Gastrocnemius medialis (tissue), 4 donors: ENCODE measurements at places on chromosomes 4 and X.

- H3K27ac ChIP-seq, result no peak overlapping the region
- H3K4me1 ChIP-seq, result peaks cover 7% of the 10 kb centered on the region
- DNase-seq, result no peak
- no peaks in the 10 kb centered on the region for H3K27me3 ChIP-seq
- H3K4me3 ChIP-seq, result no peak overlapping the region
Observed at GRCh38 chr4:8345946-8346814, 76.6 kb downstream of the HTRA3 start.

- H3K4me3 ChIP-seq, result no peak overlapping the region
- H3K36me3 ChIP-seq, result no peaks in the 10 kb centered on the region
- H3K27ac ChIP-seq, result no peak overlapping the region
- no peak for DNase-seq
Observed at GRCh38 chr4:144574509-144574908, 71.4 kb upstream of the HHIP start.

- H3K27me3 ChIP-seq, result no peaks in the 10 kb centered on the region
- H3K4me1 ChIP-seq, result no peaks in the 10 kb centered on the region
- H3K27ac ChIP-seq, result no peak overlapping the region
- no peak overlapping the region for H3K4me3 ChIP-seq
Observed at GRCh38 chr4:156545003-156545785, 426.4 kb downstream of the PDGFC start.

- H3K4me3 ChIP-seq, result no peak overlapping the region
- no peak overlapping the region for H3K27ac ChIP-seq
- no peaks in the 10 kb centered on the region for H3K27me3 ChIP-seq
- no peak for DNase-seq
Observed at GRCh38 chr4:52889778-52890520, 27.8 kb downstream of the RASL11B start.

- no peaks in the 10 kb centered on the region for H3K27me3 ChIP-seq
- no peak overlapping the region for H3K27ac ChIP-seq
- no peak overlapping the region for H3K4me3 ChIP-seq
- H3K36me3 ChIP-seq, result no peaks in the 10 kb centered on the region
Observed at GRCh38 chrX:129701624-129702069, 37.1 kb upstream of the XPNPEP2 start.

- DNase-seq, result no peak
- no peak overlapping the region for H3K4me3 ChIP-seq
- no peaks in the 10 kb centered on the region for H3K27me3 ChIP-seq
- H3K4me1 ChIP-seq, result peaks cover 75% of the 10 kb centered on the region
- H3K27ac ChIP-seq, result peak overlapping the region; percentile 40
Observed at GRCh38 chrX:40729598-40730584, 5.5 kb downstream of the MED14 start.

- no peak overlapping the region for H3K27ac ChIP-seq
- DNase-seq, result no peak
- no peaks in the 10 kb centered on the region for H3K36me3 ChIP-seq
- peaks cover 6% of the 10 kb centered on the region for H3K4me1 ChIP-seq
- H3K27me3 ChIP-seq, result no peaks in the 10 kb centered on the region
Observed at GRCh38 chr4:42278709-42279324, 118.5 kb upstream of the SHISA3 start.

GRCh38 chr4:144739511-144740033, 93.6 kb downstream of the HHIP start:
- H3K4me1 ChIP-seq, result no peaks in the 10 kb centered on the region
- H3K27me3 ChIP-seq, result no peaks in the 10 kb centered on the region
- no peak overlapping the region for H3K27ac ChIP-seq

DNA sequence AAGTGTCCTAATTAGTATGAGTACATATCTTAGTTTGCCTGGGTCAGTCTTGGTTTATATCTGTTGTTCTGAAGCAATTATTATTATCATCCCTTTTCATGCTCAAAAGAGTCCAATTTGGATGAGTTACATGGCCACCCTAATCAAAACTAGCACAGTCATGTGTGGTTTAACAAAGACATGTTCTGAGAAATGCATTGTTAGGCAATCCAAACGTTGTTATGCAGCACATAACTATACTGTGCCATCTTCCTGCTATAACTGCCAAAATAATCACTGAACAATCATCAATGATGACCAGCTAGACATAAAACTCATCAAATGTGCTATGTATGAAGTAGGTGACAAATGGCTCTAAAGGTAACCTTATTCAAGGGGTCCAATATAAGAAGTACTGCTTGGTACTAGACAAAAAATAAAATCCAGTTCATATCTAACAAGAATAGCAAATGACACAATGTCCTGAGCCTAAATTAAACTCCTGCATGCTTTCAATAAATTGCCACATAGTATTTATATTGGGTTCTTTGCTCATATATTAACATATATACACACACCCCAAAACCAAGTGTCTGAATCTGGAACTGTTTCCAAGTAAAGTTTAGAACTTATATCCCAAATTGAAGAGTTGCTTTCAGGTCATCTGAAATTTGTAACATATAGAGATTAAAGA, 41.9 kb downstream of the CNOT6L start:
- H3K27me3 ChIP-seq, result no peaks in the 10 kb centered on the region
- peaks cover 37% of the 10 kb centered on the region for H3K4me1 ChIP-seq
- H3K36me3 ChIP-seq, result no peaks in the 10 kb centered on the region
- H3K4me3 ChIP-seq, result peak overlapping the region; percentile 32

GRCh38 chrX:78886550-78886949, 58.6 kb upstream of the P2RY10 start:
- H3K27me3 ChIP-seq, result no peaks in the 10 kb centered on the region
- no peaks in the 10 kb centered on the region for H3K36me3 ChIP-seq
- no peak overlapping the region for H3K4me3 ChIP-seq
- H3K4me1 ChIP-seq, result no peaks in the 10 kb centered on the region
- DNase-seq, result no peak

DNA sequence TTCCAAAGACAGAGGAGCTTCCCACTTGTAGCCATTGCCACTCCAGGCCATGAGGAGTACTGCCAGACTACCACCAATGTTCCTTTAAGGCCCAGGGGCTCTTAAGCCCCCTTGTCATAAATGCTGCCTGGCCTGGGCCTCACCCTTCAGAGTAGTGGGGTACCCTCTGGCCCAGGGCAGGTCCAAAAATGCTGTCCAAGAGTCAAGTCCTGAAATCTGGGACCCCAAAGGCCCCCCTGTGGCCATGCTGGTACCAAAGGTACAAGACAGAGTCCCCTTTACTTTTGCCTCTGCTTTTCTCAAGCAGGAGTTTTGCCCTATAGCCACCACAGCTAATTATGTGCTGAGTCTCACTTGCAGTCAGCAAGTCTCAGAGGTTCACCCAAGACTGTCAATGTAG, 16.4 kb downstream of the RAB33B start:
- H3K27ac ChIP-seq, result no peak overlapping the region
- no peak for DNase-seq
- H3K36me3 ChIP-seq, result peaks cover 6% of the 10 kb centered on the region
- no peaks in the 10 kb centered on the region for H3K4me1 ChIP-seq
- H3K4me3 ChIP-seq, result no peak overlapping the region
- H3K27me3 ChIP-seq, result no peaks in the 10 kb centered on the region

- H3K4me3 ChIP-seq, result no peak overlapping the region
- no peaks in the 10 kb centered on the region for H3K36me3 ChIP-seq
- no peak for DNase-seq
- H3K4me1 ChIP-seq, result no peaks in the 10 kb centered on the region
Observed at GRCh38 chrX:133448512-133449076, 33.3 kb upstream of the GPC4 start.

DNA sequence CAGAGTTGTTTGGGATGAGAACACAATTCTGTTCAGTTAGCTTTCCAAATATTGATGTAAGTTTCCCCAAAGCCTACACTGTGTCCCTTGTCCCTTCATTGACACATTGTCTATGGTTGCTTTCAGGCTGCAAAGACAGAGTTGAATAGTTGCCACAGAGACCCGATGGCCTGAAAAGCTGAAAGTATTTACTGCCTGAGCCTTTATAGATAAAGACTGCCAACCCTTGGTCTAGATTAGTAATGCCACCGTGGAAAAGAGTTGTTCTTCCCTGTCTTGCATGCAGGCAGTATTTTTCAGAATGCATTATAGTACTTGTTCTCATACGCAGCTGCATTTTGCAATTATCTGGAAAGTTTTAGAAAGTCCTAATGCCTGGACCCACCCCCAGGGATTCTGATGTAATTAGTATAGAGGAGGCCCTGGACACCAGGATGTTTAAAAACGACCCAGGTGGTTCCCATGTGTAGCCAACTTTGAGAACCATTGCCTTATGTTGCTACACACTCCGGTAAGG, 180.8 kb downstream of the FRMPD4 start:
- no peaks in the 10 kb centered on the region for H3K36me3 ChIP-seq
- no peak overlapping the region for H3K4me3 ChIP-seq
- H3K27me3 ChIP-seq, result no peaks in the 10 kb centered on the region
- no peaks in the 10 kb centered on the region for H3K4me1 ChIP-seq

DNA sequence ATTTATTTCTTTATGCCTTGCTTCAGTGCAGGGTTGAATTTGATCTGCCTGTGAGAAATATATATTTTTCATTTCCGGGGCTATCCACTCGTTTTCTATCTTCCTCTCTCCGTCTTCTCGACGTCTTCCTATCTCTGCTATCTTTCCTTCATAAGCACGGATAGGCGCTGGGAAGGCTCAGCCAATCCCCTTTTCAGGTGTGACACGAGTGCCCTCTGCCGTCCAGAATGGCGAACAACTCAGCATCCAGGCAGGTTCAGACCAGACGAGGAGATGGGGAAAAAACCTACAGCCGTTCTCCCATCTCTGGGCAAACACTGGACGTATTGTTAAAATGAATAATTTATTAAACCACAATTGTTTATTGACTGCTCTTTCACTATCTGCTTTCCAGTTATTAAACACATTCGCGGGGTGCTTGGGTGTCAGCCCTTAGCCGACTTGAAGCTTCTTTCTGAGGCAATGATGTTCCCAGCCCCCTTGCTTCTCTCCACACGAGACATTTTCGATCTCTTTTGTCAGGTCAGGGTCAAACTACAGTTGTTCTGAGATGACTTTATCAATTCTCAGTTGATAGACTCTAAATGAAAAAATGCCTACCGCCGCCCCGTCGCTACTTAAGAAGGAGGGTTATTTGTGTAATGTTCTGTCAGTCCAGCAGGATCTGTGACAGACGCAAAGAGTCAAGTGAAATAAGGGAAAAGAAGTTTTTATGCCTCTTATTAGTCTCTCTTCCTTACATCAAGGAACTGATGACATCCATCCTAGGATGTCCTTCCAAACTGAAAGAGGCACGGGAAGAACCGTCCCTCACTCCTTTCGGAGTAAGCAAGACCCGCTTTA, 96.3 kb upstream of the NOCT start:
- H3K36me3 ChIP-seq, result no peaks in the 10 kb centered on the region
- H3K4me3 ChIP-seq, result no peak overlapping the region
- peak; percentile 55 for DNase-seq
- no peaks in the 10 kb centered on the region for H3K27me3 ChIP-seq

- no peak overlapping the region for H3K4me3 ChIP-seq
- no peaks in the 10 kb centered on the region for H3K27me3 ChIP-seq
- no peak for DNase-seq
- H3K36me3 ChIP-seq, result no peaks in the 10 kb centered on the region
- H3K4me1 ChIP-seq, result no peaks in the 10 kb centered on the region
Observed at GRCh38 chr4:114137984-114138383, 158.5 kb upstream of the ARSJ start.

GRCh38 chr4:41751449-41752061, 3.0 kb upstream of the PHOX2B start:
- H3K36me3 ChIP-seq, result no peaks in the 10 kb centered on the region
- no peak overlapping the region for H3K4me3 ChIP-seq
- no peak for DNase-seq
- no peaks in the 10 kb centered on the region for H3K4me1 ChIP-seq
- H3K27me3 ChIP-seq, result peaks cover 83% of the 10 kb centered on the region

- no peaks in the 10 kb centered on the region for H3K27me3 ChIP-seq
- H3K36me3 ChIP-seq, result no peaks in the 10 kb centered on the region
- H3K4me3 ChIP-seq, result no peak overlapping the region
- DNase-seq, result no peak
- H3K4me1 ChIP-seq, result no peaks in the 10 kb centered on the region
- no peak overlapping the region for H3K27ac ChIP-seq
Observed at GRCh38 chr4:82708982-82709381, 89.6 kb downstream of the SCD5 start.

DNA sequence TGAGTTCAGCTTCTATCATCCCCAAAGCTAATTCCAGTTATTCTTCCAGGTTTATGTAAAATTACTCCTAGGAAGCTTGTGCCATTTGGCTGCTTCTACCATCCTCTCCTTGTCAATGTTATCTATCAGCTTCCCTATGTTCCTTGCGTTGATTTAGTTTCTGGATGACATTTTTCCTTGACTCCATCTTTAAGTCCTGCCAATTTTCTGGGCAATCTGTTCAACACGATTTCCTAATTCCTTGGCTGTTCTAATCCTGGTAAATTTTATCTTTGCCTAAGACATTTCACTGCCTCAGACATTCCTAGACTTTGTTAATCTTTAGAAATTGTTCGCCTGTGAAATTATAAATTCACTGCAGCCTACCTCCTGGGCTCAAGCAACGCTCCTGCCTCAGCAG, 125.1 kb downstream of the PDS5A start:
- H3K4me3 ChIP-seq, result no peak overlapping the region
- peaks cover 17% of the 10 kb centered on the region for H3K36me3 ChIP-seq
- H3K4me1 ChIP-seq, result no peaks in the 10 kb centered on the region
- DNase-seq, result no peak
- no peak overlapping the region for H3K27ac ChIP-seq
- H3K27me3 ChIP-seq, result no peaks in the 10 kb centered on the region

DNA sequence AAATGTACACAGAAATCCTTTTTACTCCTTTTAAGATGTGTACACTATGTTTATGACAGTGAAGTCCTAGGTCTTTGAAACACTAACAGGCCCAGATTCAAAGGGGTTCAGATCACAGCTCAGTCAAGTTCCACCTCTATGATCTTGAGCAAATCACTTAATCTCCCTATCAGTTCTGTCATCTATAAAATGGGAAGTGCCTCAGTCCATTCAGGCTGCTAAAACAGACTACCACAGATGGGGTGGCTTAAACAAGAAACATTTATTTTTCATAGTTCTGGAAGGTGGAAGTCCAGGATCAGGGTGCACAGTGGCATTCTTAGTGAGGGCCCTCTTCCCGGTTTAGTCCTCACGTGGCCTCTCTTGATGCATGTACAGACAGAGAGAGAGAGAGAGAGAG, 117.1 kb downstream of the CORIN start:
- H3K4me3 ChIP-seq, result no peak overlapping the region
- no peaks in the 10 kb centered on the region for H3K36me3 ChIP-seq
- DNase-seq, result no peak
- H3K4me1 ChIP-seq, result no peaks in the 10 kb centered on the region

DNA sequence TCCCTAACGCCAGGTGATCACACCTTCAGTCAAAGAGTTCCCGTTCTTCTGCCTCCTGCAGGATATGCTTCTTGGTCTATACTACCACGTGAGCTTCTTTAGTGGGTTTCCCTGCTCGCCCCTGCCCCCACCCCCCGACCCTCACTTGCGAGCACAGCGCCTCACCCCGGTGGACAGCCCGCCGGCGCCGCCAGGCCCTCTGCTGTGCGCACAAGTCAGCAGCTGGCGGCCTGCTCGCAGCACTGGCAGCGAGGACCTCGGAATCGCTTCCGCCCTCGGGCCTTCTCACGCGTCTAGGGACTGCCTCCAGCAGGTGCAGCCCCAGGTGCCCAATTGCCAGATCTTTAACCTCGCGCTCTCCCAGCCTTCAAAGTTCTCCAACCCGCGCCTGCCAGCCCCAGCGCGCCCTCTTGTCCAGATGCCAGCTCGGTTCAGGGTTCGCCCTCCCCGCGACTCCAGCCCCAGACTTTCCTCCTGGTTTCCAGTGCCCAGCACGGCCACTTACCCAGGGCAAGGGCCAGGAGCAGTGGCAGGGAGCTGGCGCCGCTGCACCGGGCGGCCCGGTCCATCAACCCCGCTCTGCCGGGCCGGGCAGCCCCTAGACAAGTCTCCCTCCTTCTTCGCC, 454 bp downstream of the BTC start:
- no peaks in the 10 kb centered on the region for H3K27me3 ChIP-seq
- H3K27ac ChIP-seq, result no peak overlapping the region
- H3K4me3 ChIP-seq, result peak overlapping the region; percentile 59
- no peaks in the 10 kb centered on the region for H3K36me3 ChIP-seq
